ENCODE measurements at places on chromosomes 13 and 19.

- DNase-seq: no peak
- no peak overlapping the region for H3K4me3 ChIP-seq
- no peaks in the 10 kb centered on the region for H3K4me1 ChIP-seq
- no peaks in the 10 kb centered on the region for H3K36me3 ChIP-seq
Observed at GRCh38 chr13:89966524-89966923, 1381.0 kb upstream of the MIR17HG start.

GRCh38 chr19:5330307-5330720, 10.3 kb downstream of the PTPRS start:
- H3K4me3 ChIP-seq: no peak overlapping the region
- H3K36me3 ChIP-seq: no peaks in the 10 kb centered on the region
- no peak overlapping the region for H3K27ac ChIP-seq

DNA sequence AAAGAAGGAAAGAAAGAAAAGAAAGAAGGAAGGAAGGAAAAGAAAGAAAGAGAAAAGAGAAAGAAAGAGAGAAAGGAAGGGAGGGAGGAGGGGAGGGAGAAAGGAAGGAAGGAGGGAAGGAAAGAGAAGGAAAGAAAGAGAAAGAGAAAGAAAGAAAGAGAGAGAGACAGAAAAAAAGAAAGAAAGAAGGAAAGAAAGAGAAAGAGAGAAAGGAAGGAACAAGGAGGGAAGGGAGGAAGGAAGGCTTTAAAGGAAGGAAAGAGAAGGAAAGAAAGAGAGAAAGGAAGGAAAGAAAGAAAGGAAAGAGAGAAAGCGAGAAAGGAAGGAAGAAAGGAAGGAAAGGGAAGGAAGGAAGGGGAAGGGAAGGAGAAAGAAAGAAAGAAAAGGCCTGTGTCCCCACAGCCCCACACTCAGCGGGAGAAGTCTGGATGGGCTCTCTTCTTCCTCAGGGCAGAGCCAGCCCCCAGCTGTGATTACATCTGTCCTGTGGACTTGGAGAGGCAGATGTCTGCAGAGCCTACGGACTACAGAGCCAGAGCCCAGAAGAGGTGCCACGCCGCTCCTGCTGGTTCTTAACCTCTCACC, 9.6 kb downstream of the PTPRH start:
- DNase-seq: no peak
- H3K4me1 ChIP-seq: no peaks in the 10 kb centered on the region
- no peak overlapping the region for H3K4me3 ChIP-seq
- peaks cover 89% of the 10 kb centered on the region for H3K27me3 ChIP-seq

GRCh38 chr13:45786293-45786920, 65.1 kb downstream of the SIAH3 start:
- H3K4me3 ChIP-seq: no peak overlapping the region
- no peaks in the 10 kb centered on the region for H3K27me3 ChIP-seq
- DNase-seq: no peak
- H3K4me1 ChIP-seq: no peaks in the 10 kb centered on the region
- no peaks in the 10 kb centered on the region for H3K36me3 ChIP-seq

- peaks cover 50% of the 10 kb centered on the region for H3K27me3 ChIP-seq
- H3K36me3 ChIP-seq: no peaks in the 10 kb centered on the region
- H3K4me1 ChIP-seq: peaks cover 8% of the 10 kb centered on the region
- peak; percentile 65 for DNase-seq
Observed at GRCh38 chr19:31675193-31675913, 326.1 kb upstream of the TSHZ3 start.

DNA sequence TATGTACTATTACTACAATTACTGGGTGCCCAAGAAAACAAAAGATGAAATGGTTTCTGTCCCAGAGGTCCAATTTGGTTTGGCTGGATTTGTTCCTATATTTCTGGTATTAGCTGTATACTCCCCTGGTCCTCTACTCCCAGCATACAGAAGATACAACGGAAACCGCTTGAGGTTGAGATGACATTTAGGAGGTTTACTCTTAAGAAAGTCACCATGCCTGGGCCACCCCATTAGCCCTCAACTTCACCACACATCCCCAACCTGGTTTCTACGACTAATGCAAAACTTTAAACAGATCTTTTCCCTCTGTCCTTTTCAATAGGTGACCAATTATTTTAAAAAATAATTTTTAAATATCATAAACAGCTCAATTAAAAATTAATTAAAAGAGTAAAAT, 46.0 kb upstream of the EEF1AKMT1 start:
- no peak for DNase-seq
- H3K4me1 ChIP-seq: no peaks in the 10 kb centered on the region
- H3K4me3 ChIP-seq: no peak overlapping the region
- H3K36me3 ChIP-seq: no peaks in the 10 kb centered on the region
- no peak overlapping the region for H3K27ac ChIP-seq
- no peaks in the 10 kb centered on the region for H3K27me3 ChIP-seq

DNA sequence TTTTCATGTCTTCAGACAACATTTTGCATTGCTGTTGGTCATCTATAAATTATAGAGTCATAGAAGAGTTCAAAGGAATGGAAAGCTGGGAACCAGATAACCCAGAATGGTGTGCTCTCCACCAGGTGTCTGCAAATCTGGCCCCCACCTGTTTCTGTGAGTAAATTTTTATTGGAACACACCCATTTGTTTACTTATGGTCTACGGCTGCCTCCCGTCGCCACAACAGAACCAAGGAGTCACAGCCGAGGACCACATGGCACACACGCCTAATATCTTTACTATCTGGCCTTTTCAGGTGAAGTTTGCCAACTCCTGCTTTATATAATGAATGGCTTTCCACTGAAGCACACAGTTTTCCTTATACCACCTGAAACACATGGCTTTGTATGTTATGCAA, 58.2 kb downstream of the EFNB2 start:
- no peaks in the 10 kb centered on the region for H3K4me1 ChIP-seq
- DNase-seq: no peak
- H3K36me3 ChIP-seq: no peaks in the 10 kb centered on the region
- H3K4me3 ChIP-seq: no peak overlapping the region
- H3K27me3 ChIP-seq: no peaks in the 10 kb centered on the region

DNA sequence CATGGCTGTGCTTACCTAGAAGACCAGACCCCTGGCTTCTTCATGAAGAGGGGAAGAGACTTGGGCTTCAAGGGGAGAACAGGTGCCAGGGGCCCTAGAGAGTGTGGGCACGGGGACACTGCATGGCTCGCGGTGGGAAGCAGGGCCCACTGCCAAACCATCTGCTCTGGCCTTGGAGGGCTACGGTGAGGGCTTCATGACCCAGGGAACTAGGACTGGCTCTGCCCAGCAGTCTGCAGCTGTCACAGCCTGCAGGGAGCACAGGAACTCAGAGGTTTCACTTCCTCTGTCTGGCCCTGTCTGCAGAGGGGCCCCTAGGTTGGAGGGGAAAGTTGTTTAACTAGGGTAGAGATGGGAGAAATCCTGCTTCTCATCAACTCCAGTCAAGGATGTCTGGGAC, 4.3 kb downstream of the ERCC1 start:
- no peaks in the 10 kb centered on the region for H3K36me3 ChIP-seq
- H3K4me1 ChIP-seq: peaks cover 16% of the 10 kb centered on the region
- H3K4me3 ChIP-seq: peak overlapping the region; percentile 44
- DNase-seq: peak; percentile 75
- peak overlapping the region; percentile 65 for H3K27ac ChIP-seq

- DNase-seq: no peak
- no peaks in the 10 kb centered on the region for H3K27me3 ChIP-seq
- peak overlapping the region; percentile 97 for H3K27ac ChIP-seq
- H3K36me3 ChIP-seq: no peaks in the 10 kb centered on the region
- peaks cover 55% of the 10 kb centered on the region for H3K4me1 ChIP-seq
Observed at GRCh38 chr19:18949858-18950257, 8.8 kb upstream of the HOMER3 start.

GRCh38 chr19:10679743-10680142, 21.5 kb upstream of the QTRT1 start:
- H3K4me3 ChIP-seq: no peak overlapping the region
- H3K27me3 ChIP-seq: no peaks in the 10 kb centered on the region
- H3K27ac ChIP-seq: no peak overlapping the region
- DNase-seq: no peak
- peaks cover 62% of the 10 kb centered on the region for H3K36me3 ChIP-seq

- no peaks in the 10 kb centered on the region for H3K36me3 ChIP-seq
- no peaks in the 10 kb centered on the region for H3K27me3 ChIP-seq
- H3K4me1 ChIP-seq: peaks cover 11% of the 10 kb centered on the region
Observed at GRCh38 chr13:110416131-110417025, 109.3 kb downstream of the COL4A2 start.

GRCh38 chr19:35673121-35673804, 6.9 kb downstream of the UPK1A start:
- no peak overlapping the region for H3K27ac ChIP-seq
- no peaks in the 10 kb centered on the region for H3K4me1 ChIP-seq
- peak overlapping the region; percentile 48 for H3K4me3 ChIP-seq
- H3K27me3 ChIP-seq: peaks cover 78% of the 10 kb centered on the region
- peak; percentile 53 for DNase-seq
- H3K36me3 ChIP-seq: no peaks in the 10 kb centered on the region

- H3K27me3 ChIP-seq: no peaks in the 10 kb centered on the region
- H3K36me3 ChIP-seq: no peaks in the 10 kb centered on the region
- DNase-seq: no peak
- no peak overlapping the region for H3K4me3 ChIP-seq
Observed at GRCh38 chr13:48681905-48682304, 28.2 kb downstream of the CYSLTR2 start.

DNA sequence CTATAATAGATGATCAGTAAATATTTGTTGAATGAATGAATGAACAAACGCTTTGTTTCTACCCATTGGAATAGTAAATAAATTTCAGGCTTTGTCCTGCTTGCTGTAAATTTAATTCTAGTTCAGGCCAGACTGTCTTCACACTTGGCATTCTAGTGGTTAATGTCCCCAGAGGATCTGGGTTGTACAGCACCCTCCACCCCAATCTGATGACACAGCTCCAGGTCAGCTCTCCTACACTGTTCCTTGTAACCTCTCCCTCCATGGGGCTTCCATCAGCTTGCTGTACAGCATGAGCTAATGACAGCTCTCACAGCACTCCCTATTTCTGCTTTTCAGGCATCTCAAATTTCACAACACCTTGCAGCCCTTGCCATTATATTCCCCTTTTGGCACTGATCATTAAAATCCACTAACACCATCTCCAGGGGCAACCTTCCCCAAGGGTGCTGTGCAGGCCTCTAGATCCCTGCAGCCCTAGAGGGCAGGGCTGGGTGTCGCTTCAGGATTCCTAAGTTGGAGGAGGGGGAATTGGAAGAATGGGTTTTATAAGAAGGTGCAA, 12.7 kb upstream of the KL start:
- no peak overlapping the region for H3K4me3 ChIP-seq
- no peaks in the 10 kb centered on the region for H3K27me3 ChIP-seq
- H3K36me3 ChIP-seq: no peaks in the 10 kb centered on the region
- H3K4me1 ChIP-seq: no peaks in the 10 kb centered on the region
- H3K27ac ChIP-seq: no peak overlapping the region

- peak within 1 kb of the TSS; percentile 85 for H3K4me3 ChIP-seq
- no peaks in the 10 kb centered on the region for H3K36me3 ChIP-seq
- H3K27me3 ChIP-seq: no peaks in the 10 kb centered on the region
- DNase-seq: peak; percentile 96
- H3K27ac ChIP-seq: peak within 1 kb of the TSS; percentile 66
Observed at GRCh38 chr19:6767357-6768235, at the start of gene SH2D3A. SH2D3A (minus strand) TSS chr19:6767435; CDS start chr19:6763748, 3,687 bp downstream.

GRCh38 chr13:56861476-56861875, 279.2 kb upstream of the PRR20A start:
- H3K4me1 ChIP-seq: no peaks in the 10 kb centered on the region
- H3K4me3 ChIP-seq: no peak overlapping the region
- no peaks in the 10 kb centered on the region for H3K27me3 ChIP-seq
- DNase-seq: no peak
- no peak overlapping the region for H3K27ac ChIP-seq

GRCh38 chr19:30842926-30843325, 470.7 kb downstream of the ZNF536 start:
- peaks cover 58% of the 10 kb centered on the region for H3K27me3 ChIP-seq
- no peak overlapping the region for H3K27ac ChIP-seq
- H3K4me1 ChIP-seq: no peaks in the 10 kb centered on the region
- no peak for DNase-seq
- no peak overlapping the region for H3K4me3 ChIP-seq

- no peak overlapping the region for H3K4me3 ChIP-seq
- H3K4me1 ChIP-seq: no peaks in the 10 kb centered on the region
- no peaks in the 10 kb centered on the region for H3K36me3 ChIP-seq
- no peak for DNase-seq
Observed at GRCh38 chr19:15587663-15588062, 27.4 kb upstream of the CYP4F8 start.

- H3K4me3 ChIP-seq: peak overlapping the region; percentile 93
- H3K36me3 ChIP-seq: no peaks in the 10 kb centered on the region
- no peak for DNase-seq
Observed at GRCh38 chr19:12790628-12791344, 500 bp upstream of the JUNB start.

DNA sequence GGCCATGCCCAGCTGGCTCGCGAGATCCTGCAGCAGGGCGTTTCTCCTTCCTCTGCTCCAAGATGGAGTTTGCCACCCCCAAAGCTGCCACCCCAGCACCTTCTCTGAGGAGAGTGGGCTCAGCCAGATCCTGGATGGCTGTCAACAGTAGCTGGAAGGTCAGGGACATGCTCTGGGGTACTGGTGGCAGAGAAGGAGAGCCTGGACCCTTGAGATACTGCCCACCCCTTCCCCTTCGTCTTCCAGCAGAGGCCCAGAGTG, 11.6 kb downstream of the IRGC start:
- no peaks in the 10 kb centered on the region for H3K4me1 ChIP-seq
- DNase-seq: no peak
- no peak overlapping the region for H3K4me3 ChIP-seq
- no peak overlapping the region for H3K27ac ChIP-seq
- H3K36me3 ChIP-seq: no peaks in the 10 kb centered on the region
- H3K27me3 ChIP-seq: no peaks in the 10 kb centered on the region

DNA sequence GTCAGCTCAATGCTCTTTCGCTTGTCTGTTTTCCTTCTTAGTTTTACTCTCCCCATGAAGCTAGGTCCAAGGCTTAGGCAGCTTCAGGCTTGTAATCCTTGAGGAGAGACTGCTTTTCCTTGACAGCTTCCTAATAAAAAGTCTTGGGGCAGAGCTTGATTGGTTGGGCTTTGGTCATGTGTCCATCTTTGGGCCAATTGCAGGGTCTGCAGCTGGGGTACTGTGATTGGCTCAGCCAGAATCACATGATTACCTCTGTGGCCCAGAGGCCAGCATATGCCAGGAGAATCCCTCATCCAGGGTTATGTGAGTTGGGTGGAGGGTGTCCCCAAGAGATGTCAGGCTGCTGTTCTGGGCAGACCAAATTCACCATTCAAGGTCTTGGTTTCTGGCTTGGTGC, 8.1 kb downstream of the KLK1 start:
- no peaks in the 10 kb centered on the region for H3K36me3 ChIP-seq
- H3K27me3 ChIP-seq: peaks cover 76% of the 10 kb centered on the region

DNA sequence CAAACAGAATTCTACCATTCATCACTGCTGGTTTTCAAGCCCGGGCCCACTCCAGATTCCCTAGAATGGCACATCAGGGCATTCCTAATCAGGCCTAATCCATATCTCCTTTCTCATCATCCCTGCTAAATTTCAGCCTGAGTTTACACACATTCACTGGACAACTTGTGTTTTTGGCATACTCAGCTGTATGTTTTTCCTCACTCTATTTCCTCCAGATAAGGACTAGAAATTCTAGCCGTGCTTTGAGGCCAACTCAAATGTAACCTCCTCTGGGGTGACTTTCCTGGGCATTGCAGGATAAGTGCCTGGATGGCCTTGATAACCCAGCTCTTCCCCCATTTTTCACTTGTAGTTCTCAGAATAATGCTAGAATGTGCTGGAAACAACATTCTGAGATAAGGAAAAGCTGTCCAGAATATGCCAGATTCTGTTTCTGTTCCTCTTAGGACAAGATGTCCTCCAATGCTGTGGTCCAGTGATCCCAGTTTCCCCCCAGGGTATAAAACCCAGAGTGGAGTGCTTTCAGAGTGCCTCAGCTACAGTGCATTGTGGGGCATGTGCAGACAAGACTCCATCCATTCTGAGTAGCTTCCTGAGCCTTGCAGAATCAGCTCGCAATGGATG, 66.9 kb upstream of the CLDN10 start:
- no peak overlapping the region for H3K27ac ChIP-seq
- DNase-seq: no peak
- no peaks in the 10 kb centered on the region for H3K36me3 ChIP-seq
- H3K4me1 ChIP-seq: no peaks in the 10 kb centered on the region
- H3K4me3 ChIP-seq: no peak overlapping the region
